Bone marrow (tissue), 2 donors: ENCODE measurements at places on chromosomes 2 and 18.
A peak's percentile ranks its signal among the peaks of the same experiment; 100 is the strongest.

DNA sequence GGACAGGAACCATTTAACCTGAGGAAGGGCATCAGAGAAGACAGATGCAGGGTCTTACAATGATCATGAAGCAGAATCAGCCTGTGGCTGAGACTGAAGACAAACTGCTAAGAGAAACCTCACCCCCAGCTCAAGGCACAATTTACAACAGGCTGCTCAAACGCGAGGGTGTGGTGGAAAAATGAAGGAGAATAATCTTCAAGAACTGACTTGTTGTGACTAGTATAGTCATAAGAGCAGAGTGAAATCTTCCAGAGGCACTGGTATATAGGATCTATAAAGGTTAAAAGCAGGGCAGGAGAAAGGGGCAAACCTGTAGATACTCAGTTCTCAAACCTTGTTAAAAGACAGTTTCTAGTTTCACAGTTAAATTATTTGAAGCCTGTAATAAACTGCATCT is 1155.8 kb upstream of the TMEFF2 start:
- DNase-seq, result no peak

DNA sequence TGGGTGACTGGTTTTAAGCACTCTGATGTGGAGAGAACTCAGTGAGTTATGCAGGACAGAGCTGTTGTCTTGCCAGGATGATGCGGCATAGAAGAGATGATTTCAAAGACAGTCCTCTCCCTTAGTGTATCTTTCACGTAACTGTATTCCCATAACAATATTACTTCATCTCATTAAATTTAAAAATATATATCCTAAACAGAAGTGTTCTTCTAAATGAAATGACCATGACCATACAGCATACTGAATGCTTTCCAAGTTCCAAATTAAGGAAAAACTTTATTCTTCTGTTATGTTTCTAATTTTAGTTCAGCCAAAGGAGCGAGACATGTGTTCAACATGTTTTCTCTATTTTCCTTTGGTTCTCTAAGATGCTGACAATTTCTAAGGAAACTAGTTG is 600.1 kb upstream of the FSHR start:
- no peak for DNase-seq

DNA sequence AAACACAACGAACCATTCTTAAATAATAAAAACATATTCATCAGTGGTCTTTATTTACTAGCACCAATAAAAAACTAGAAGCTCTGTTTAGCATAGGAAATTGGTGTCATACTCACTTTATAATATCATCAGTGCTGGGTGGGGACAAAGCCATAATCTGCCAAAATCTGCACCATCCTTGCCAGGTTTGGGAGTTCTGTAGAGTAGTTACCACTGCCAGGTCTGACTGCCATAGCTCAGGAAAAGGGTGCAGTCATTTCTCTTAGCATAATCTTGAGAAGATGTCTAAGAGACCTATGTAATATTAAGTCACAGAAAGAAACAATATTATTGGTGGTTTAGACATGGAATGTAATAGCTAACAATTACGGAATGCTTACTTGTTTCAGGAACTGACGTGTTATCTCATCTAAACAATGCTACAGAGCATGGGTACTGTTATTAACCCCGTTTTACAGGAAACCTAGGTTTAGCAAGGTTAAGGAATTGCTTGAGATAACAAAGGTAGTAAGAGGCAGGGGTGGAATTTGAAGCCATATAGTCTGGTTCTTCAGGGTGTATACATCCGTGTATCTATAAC is 1.6 kb upstream of the MARCHF7 start:
- DNase-seq, result no peak

- DNase-seq, result no peak
Observed at GRCh38 chr18:68438983-68439382, 275.9 kb downstream of the TMX3 start.

- DNase-seq, result peak; percentile 32
Observed at GRCh38 chr2:152627351-152627957, 89.8 kb downstream of the PRPF40A start.
